Fibroblast of the conjunctiva (primary cell): ENCODE measurements at places on chromosomes 13 and 19.

- DNase-seq: no peak
Measured at GRCh38 chr13:110571896-110572777, 10.6 kb upstream of the RAB20 start.

GRCh38 chr13:113734099-113734825 is 24.8 kb upstream of the TMEM255B start:
- no peak for DNase-seq

GRCh38 chr13:91273675-91274074 is 73.8 kb upstream of the MIR17HG start:
- DNase-seq: no peak

GRCh38 chr13:67267136-67267535 is 37.0 kb upstream of the PCDH9 start:
- no peak for DNase-seq

DNA sequence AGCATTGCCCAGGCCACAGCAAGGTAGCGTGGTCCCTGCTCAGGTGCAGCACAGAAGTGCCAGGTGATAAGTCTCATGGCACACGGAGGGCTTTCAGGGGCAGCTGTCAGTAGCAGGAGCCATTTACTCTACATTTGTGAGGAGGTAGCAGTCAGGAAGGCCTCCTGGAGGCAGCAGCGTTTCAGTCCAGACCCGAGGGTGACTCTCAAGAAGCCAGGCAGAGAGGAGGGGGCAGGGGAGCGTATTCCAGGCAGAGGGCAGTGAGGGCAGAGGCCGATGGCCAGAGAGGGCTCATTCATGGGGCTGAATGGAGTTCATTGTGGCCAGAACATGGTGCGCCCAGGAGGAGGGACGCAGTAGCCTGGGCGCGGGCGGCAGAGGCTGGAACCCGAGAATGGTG is 8.9 kb downstream of the PIAS4 start:
- no peak for DNase-seq

GRCh38 chr19:48962849-48963165 is 2.3 kb upstream of the FTL start:
- no peak for DNase-seq

DNA sequence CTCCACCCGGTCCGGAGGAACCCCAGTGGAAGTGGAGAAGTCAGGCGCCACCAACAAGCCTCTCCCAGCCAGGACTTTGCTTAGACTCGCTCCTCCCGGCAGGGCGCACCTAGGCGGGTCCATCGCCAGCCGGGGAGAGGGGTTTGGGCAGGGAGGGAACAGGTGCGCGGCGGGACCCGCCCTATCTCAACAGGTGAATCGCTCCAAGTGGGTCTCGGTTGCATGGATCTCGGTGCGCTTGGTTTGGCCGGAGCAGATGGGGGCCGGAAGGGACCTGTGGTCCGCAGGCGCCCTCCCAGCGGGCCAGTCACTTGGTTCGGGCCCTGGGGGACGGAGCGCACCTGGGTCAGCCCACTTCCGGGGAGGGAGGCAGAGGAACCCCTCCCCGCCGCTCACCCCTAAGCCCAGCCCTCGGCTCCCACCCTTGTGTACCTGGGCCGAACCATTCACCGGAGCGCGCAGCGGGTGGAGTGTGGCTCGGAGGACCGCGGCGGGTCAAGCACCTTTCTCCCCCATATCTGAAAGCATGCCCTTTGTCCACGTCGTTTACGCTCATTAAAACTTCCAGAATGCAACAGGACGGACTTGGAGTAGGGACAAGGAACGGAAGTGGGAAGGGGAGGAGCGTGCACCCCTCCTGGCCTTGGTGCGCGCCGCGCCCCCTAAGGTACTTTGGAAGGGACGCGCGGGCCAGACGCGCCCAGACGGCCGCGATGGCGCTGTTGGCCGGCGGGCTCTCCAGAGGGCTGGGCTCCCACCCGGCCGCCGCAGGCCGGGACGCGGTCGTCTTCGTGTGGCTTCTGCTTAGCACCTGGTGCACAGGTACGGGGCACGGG is at the start of gene LSR:
Gene LSR, plus strand, starts transcription at position 693 of the 836 bp plus-strand sequence. Its CDS starts 21 bp downstream, at position 714.
- DNase-seq: no peak

- DNase-seq: no peak
Measured at GRCh38 chr19:10408511-10409283, 5.4 kb upstream of the CDC37 start.

GRCh38 chr13:44101347-44102083 is 221.8 kb downstream of the LACC1 start:
- no peak for DNase-seq

DNA sequence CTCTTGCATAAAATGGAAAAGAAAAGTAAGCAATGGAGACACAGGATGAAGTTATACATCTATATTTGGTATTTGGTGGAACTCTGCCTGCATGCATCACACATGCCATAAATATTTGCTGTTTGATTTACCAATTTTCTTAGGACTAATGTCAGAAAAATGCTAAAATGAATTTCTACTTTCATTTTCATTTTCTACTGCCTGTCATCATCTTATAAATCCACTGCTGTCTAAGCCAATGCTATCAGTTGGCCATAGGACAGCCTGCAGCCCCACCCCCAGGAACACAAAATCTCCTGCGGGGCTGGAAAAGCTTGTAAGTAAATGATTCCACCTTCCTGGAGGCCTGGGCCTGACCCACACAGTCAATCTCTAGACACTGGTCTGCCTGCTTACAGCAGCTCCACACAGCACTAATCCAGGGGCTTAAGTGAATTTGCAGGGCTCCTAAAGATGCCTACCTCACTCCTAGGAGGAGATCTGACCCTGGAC is 122.0 kb downstream of the ENOX1 start:
- peak; percentile 65 for DNase-seq

GRCh38 chr13:48411841-48412531 is 927 bp downstream of the LPAR6 start:
- DNase-seq: no peak

- DNase-seq: no peak
Measured at GRCh38 chr19:10935371-10936059, 6.9 kb downstream of the TIMM29 start.

DNA sequence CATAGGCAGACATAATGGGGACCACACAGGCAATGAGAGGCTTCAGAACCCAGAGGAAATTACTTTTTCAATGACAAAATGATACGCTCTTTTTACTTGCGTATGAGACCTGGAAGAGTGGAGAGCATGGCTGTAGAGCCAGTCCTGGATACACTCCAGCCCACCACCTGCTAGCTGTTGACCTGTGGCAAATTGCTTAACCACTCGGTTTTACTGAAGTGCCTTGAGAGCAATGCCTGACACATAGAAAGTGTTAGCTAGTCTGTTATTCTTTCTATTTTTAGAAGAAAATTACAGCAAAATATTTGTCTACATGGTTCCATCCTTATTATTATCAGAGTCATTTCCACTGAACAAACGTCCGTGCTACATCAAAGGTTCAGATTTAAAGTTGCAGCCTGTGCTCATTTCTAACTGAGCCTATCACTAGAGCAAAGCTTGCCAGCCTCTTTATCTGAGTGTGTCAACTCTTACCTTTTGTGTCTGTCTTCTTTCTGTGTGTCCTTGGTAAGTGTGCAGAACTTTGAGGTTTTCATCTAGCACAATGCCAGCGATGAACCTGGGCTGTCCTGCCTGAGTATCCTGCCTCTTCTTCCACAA is 9.6 kb upstream of the GPR183 start:
- DNase-seq: no peak

GRCh38 chr19:48466561-48467325 is 2.4 kb upstream of the CYTH2 start:
- no peak for DNase-seq

DNA sequence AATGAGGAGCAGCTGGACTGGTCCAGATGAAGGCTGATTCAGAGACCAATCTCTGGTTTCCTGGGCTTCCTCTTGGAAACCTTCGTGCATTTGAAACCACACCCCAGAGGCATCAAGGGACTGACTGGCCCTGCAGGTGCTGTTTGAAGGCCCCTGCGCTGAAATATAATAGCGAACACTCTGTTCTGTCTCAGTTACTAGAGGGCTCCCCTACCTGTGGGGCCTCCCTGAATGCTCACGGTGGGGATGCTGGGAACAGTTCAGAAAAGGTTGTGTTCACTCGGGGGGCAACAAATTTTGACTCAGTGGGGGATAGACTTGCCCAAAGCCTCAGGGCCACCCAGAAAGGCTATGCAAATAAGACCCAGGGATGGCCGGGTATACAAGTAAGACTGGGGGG is 6.4 kb downstream of the CCDC8 start:
- DNase-seq: no peak

DNA sequence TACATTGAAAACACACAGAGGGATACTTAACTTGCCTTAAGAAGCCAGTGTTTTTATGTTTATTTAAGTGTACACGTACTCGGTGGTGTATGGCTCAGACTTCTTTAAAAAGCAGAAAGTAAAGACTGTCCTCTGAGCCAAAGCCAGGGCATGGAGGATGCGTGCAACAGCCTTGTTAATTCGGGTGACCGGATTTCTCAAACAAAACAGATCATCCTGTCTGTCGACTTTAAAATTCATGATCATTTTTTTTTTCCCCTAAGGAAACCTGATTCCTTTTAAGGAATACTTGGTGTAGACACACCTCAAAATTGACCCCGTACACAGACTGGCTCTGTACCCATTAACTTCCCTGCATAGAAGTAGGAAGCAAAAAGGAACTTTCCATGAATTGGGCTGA is 124.7 kb upstream of the RNF113B start:
- no peak for DNase-seq

DNA sequence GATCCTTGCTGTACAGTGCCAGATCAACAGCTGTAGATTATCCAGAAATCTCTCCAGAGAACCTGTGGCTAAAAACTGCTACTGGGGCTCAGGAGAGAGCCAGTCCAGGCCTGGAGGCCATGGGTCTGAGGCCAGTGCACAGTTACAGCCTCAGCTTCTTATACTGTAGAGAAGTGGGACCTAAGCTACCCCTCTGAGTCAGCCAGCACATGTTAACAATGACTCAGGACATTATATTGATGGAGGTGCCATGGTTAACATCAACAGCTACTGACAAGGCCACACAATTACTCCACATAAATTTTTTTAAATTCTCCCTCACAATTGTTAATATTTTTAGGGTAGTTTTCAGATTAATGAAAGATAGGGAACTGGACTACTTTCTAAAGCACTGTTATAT is 138.5 kb downstream of the RBM26 start:
- no peak for DNase-seq

- no peak for DNase-seq
Measured at GRCh38 chr19:40932008-40932959, 50.3 kb upstream of the CYP2A7 start.
